ENCODE measurements at places on chromosomes 6 and 20.
A peak's percentile ranks its signal among the peaks of the same experiment; 100 is the strongest.

DNA sequence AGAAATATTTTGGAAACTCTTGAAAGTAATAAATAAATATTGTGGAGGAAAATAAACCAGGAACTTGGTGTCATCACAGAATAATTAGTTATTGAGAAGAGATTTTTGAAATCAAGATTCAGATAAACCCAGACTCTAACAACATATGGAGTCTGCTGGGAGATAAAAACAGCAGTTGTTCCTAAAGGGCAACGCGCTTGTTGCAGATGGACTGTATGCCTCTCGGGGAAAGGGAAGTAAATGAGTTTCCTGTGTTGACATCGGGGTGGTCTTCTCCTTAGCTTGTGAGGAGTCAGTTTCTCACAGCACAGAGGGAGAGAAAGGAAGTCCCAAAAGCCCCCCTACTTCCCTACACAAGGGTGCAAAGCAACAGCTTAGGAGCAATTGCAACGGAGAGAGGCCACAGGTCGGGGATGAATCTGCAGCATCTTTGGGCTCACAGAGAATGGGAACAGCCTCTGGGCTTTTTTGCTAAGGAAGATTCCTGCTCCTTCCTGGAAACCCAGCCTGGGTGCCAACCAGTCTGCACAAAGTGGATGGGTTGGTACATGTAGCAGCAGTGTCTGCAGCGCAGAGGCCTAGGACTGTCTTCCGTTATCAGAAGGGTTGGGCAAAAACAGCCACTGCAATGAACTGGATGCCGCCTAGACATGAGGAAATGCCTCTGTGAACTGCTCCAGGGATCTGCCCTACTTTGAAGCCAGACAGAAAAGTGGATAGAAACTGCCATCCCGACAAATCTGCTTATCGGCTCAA lies 603.0 kb upstream of the NRSN1 start:
- DNase-seq, result no peak

DNA sequence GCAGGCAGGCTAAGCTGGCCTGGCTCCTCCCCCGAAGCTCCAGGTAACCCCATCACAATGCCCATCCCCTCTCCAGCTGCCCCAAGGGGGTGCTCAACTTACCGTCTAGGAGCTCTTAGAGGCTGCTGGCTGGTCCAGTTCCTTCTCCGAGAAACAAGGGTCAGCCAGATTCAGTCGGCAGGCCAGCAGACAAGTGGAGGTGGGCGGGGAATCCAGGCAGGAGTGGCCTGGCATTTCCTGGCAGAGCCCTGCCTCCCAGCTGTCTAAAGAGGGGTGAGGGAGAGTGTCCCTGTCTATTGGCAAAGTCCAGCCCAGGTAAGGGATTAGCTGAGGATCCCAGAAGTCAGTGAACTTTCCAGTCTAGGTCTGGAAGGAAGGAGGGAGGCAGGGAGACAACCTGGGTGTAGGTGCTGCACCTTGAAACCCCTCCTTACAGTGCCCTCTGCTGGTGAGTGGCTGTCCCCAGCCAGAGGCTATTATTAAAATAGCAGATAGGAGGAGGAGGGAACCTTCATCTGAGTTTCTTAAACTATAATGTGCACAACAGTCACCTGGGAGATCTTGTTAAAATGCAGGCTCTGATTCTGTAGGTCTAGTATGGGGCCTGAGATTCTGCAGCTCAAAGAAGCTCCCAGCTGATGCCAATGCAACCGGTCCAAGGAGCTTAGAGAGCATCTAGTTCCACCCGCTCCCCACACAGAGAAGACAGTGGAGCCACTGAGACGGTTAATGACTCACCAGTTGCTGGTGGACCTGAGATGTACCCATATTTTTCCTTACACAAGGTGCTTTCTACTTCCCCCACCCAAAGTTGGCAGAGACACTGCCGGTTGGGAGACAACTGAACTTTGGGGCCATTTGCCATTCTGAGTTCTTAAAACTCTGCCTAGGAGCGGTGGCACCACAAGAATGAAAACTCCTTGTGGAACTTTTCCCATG lies at the start of gene UNC5CL:
TSS of gene UNC5CL (minus strand) at position 162 of the 939 bp plus-strand sequence. CDS start 4,147 bp downstream, outside the sequence.
- peak; percentile 36 for DNase-seq

GRCh38 chr6:2947445-2947844 lies 23.9 kb downstream of the SERPINB6 start:
- no peak for DNase-seq

GRCh38 chr6:158640519-158640918 lies 4.0 kb downstream of the DYNLT1 start:
- DNase-seq, result no peak

DNA sequence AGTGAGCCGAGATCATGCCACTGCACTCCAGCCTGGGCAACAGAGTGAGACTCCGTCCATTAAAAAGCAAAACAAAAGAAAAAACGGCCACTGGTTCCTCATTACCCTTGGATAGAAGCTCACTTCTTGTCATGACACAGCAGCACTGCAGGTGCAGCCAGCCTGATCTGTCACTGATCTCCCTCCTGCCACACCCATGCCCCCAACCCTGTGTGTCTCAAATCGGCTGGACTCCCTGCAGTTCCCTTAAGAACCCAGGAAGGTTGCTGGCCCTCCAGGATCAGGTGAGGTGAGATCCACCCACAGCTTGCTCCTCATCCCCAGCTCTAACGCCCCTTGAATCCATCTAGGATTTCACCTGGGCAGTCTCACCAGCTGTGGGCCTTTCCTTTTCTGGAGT lies 26.3 kb upstream of the NNAT start:
- no peak for DNase-seq

DNA sequence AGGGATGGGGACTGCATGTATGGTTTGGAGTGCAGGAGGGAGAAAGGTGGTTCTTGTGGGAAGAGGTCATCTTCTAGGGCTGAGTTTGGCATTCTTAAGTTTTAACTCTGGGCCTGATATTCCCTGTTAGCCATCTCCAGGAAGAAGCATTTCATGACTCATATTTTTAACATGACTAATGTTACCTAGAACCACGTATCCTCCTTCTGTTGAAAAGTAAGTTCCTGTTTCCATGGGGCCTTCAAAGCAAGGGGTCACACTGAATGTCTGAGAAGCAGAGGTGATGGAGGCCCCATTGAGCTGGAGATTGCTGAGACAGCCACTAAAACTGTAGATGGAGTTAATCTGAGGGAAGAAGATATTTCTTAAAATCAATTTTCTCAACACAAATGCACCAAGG lies 30.2 kb downstream of the FAM229B start:
- no peak for DNase-seq

- DNase-seq, result no peak
These were observed 39.8 kb downstream of the BACH2 start for GRCh38 chr6:90256698-90257485.

GRCh38 chr6:141199074-141199473 lies 933.7 kb upstream of the GJE1 start:
- no peak for DNase-seq

DNA sequence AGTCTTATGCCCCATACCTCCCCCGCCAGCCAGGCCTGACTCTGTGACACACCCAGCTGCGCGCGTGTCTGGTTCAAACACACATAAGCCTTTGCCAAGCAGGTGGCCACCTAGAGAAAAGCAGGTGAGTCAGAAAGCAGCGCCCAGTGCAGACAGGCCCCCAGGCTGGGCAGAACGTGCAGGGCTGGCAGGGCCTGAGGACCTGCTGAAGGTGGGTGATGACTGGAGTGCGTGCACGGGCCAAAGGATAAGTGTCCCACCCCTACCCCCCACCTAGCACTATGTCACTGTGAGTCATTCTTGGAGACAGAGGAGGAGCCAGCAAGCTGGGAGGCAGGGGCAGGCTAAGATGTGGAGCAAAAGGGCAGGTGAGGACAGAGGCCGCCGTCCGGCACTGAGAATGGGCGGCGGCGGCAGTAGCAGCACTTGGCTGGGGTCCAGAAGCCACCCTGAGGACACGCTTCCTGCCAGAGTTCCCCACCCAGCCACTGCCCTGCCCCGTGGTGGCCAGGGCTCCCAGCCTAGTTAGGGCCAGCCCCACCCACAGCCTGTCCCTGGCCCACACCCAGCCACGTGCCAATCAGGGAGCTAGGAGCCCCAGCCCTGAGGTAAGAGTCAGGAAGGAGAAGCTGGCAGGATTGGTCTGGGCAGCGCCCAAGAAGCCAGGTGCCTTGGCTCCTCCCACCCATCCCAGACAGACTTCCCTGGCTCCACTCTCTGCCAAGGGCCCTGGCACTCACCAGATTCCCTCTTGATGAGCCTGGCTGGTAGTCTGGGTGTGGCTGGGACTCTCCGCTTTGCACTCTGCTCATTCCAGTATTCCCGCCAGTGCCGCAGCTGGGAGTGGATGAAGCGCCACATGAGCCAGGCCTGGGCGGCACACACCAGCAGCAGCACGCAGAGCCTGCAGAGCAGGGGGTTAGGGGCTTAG lies 72.7 kb downstream of the TRAM2 start:
- peak; percentile 75 for DNase-seq

- DNase-seq, result no peak
These were observed 122.9 kb downstream of the AKAP7 start for GRCh38 chr6:131258010-131258652.

DNA sequence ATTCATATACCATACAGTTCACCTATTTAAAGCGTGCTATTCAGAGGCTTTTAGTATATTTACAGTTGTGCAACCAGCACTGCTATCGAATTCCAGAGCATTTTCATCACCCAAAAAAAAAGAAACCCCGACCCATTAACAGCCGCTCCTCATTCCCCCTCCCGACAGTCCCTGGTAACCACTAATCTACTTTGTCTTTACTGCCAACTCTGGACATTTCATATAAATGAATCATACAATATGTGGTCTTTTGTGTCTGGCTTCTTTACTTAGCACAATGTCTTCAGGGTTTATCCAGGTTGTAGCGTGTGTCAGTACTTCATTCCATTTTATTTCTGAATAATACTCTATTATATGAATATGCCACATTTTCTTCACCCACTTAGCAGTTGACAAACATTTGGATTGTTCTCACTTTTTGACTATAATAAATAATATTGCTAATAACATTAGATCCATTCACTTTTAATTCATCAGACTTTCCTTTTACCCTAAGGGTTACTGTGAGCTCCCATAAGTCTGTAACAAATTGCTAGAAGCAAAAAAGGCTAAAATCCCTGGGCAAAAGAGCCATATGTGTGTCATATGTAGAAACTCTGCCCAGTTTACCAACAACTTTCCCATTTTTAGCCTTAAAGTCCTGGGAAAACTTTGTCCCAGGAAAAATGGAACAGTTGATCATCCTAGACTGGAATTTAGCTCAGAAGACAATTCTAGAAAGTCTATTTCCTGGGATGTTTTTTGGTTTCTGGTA lies 23.2 kb upstream of the ROS1 start:
- DNase-seq, result no peak

- no peak for DNase-seq
These were observed 73.7 kb downstream of the EDN1 start for GRCh38 chr6:12363651-12364381.

DNA sequence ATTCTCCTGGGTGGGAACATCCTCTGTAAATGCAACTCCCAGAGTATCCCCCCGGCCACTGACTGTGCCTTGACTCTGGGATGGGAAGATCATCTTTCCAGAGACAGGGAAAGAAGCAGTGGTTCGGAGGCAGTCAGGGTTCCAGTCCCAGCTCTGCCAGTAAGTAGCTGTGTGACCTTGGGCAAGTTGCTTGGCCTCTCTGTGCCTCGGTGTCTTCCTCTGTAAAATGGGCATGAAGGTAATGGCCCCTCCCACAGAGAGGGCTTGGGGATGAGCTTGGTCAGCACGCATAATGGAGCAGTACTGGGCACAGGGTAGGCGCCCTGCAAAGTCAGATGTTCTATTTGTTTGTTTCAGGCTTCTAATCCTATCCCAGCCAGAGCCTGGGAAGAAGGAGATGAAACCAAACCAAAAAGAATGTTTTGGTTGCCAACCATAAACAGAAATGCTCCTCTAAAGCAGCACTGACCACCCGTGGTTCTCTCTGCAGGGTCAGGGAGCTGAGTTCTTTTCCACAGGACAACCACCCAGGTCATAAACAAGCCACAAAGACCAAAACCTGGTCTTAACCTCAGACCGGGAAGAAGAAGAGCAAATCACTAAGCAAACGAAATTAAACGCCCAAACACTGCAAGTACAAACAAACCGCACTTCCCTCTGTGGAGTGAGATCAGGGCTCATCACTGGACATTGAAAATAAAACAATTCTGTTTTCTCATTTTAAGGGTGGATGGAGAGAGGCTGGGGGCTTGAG lies 381.0 kb upstream of the SULF2 start:
- no peak for DNase-seq

- DNase-seq, result no peak
These were observed 155.7 kb upstream of the PRSS16 start for GRCh38 chr6:27091661-27092315.

- no peak for DNase-seq
These were observed 1.2 kb downstream of the COL9A3 start for GRCh38 chr20:62817975-62818591.

GRCh38 chr20:58331961-58332551 lies 22.5 kb downstream of the RAB22A start:
- DNase-seq, result no peak

GRCh38 chr6:138948004-138948403 lies 40.0 kb downstream of the REPS1 start:
- DNase-seq, result no peak

DNA sequence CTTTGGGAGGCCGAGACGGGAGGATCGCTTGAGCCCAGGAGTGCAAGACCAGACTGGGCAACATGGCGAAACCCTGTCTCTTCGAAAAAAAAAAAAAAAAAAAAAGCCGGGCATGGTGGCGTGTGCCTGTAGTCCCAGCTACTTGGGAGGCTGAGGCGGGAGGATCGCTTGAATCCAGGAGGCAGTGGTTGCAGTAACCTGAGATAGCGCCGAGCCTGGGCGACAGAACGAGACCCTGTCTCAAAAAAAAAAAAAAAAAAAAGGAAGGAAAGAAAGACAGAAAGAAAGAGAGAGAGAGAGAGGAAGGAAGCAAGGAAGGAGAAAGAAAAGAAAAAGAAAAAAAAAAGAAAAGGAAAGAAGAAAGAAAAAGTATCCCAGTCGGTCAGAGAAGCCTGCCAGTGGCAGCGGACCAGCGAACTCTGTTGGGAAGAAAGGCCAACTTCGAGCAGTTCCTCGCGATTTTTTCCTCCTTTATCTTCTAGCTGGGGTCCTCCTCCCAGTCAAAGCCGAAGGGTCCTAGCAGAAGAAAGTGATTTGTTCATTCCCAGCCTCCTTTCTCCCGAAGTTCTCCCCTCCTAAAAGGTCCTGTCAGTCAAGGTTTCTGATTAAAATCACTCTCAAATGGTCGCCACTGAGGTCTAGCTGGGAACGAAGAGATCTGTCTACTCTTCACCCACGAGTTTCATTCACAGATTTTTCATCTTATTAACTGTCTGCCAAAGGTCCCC lies 2.4 kb upstream of the SYCP2L start:
- DNase-seq, result no peak

DNA sequence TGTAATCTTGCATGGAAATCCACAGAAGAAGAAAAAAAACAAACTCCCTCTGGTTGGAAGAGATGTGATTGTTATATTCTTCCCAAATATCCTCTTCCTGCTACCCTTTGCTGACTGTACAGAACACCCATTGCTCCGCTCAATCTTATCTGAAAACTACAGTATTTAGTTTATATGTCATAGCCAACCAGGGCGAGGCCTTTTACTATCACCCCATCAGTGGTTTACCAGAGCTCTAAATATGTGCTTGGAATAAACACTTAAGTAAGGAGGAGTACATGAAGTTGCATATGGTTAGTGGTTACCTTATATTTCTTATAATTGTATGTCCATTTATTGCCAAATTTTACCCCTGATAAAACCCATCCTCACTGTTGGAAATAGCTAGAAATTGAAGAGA lies 12.2 kb downstream of the PRL start:
- DNase-seq, result no peak

- DNase-seq, result no peak
These were observed 196.9 kb upstream of the SHLD1 start for GRCh38 chr20:5553194-5553815.
